ENCODE measurements at places on chromosomes 11 and 22.

DNA sequence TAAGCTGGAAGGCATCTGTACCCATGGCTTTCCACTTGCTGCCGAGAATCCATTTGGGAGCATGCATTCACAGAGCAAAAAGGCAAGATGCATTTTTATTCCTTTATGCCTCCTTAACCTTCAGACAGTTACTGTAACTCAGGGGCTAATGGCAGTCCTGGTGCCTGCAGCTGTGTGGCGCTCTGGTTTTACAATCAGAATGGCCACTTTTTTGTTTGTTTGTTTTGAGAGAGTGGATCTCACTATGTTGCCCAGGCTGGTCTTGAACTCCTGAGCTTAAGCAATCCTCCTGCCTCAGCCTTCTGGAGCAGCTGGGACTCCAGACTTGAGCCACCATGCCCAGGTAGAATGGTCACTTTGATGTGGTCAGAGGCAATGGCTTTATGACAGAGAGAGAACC lies 101.8 kb downstream of the NAV2 start:
- DNase-seq, result no peak

DNA sequence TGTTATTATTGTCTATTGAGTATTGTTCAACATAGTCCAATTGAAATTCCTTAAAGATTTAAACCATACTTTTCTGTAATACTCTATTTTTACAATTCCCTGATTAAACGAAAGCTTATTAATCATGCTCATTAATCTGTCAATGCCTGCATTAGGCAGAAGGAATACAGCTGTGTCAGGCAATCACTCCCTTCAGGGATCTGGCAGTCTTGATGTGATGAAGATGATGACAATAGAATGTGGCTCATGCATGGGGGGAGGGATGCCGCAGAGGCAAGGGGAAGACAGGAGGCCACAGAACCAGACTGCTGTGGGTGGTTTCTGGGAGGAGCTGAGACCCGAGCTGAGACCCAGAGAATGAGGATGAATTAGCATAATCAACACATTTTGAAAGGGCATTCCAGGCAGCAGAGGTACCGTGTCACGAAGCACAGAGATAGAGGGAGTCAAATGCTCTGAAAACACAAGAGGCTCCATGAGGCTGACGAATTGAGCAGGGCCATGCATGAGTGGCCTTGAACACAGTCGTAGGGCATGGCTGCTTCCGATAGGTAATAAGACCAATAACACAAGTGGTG lies 1075.5 kb downstream of the OPCML start:
- no peak for DNase-seq

DNA sequence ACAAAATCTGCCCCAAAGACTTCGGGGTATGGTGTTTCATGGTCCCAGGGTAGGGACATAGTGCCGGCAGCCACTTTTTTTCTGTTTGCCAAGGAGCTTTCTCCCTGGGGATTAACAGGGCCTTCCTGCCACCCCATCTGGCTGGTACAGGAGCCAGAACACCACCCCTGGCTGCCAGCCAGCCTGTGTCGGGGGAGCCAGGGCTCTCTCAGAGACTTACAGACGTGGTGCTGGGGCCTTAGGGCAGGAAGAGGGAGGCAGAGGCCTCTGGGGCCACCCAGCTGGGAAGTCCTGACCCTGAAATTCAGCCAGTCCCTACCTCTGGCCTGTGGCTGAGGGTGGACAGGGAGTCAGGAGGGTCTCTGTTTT lies 52.4 kb upstream of the CDON start:
- peak; percentile 71 for DNase-seq

- no peak for DNase-seq
Observed at GRCh38 chr11:130499828-130500227, 51.4 kb downstream of the ADAMTS15 start.

GRCh38 chr11:9838961-9839360 lies 175.1 kb downstream of the SWAP70 start:
- DNase-seq, result no peak

Data from heart right ventricle (tissue), 16 donors.